Kidney capillary endothelial cell (primary cell): ENCODE measurements at places on chromosomes 12 and 14.

DNA sequence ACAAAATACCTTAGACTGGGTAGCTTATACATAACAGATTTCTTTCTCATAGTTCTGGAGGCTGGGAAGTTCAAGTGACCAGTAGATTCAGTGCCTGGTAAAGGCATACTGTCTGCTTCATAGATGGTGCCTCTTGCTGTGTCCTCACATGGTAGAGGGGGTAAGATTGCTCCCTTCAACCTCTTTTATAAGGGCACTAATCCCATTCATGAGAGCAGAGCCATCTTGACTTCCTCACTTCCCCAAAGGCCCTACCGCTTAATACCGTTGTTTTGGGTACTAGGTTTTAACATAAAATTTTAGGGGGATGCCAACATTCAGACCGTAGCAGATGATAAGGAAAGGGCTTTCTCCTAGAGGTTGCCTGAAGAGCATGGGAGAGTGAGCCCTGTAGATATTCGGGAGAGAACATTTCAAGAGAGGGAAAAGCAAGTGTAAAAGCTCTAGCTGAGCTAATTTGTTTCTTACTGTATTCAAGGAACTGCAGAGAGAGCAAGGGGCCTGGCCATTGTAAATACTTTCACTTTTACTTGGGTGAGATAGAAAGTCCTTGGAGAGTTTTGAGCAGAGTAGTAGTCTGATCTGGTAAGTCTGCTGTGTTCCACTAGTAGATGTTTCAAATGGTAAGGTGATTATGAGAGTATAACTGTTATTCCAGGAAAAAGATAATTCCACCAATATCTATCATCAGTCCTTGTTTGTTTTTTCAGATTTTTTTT is 27.3 kb downstream of the FRS2 start:
- no peak for DNase-seq

GRCh38 chr12:63941166-63941800 is 96.8 kb downstream of the SRGAP1 start:
- DNase-seq: no peak

DNA sequence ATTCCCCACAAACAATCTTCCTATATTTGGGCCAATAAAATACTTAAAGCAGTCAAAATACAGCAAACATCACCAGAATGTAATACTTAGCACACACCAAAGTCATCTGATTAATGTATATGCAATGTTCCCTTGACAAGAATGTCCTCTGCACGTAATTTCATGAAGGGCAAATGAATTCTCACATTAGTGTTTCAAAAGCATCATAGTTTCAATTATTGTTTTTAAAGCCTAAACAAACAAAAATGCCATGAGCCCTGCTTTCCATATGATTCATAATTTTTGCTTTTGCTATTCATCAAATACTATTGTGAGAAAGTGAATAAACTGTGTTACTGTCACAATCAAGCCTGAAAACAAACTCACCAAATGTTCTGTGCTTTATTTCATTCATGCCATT is 156.0 kb downstream of the EPS8 start:
- no peak for DNase-seq

GRCh38 chr14:37708481-37708880 is 113.1 kb downstream of the TTC6 start:
- no peak for DNase-seq

GRCh38 chr12:122043476-122043875 is 21.8 kb downstream of the BCL7A start:
- no peak for DNase-seq

GRCh38 chr12:109446869-109447268 is 30.2 kb downstream of the KCTD10 start:
- DNase-seq: no peak

DNA sequence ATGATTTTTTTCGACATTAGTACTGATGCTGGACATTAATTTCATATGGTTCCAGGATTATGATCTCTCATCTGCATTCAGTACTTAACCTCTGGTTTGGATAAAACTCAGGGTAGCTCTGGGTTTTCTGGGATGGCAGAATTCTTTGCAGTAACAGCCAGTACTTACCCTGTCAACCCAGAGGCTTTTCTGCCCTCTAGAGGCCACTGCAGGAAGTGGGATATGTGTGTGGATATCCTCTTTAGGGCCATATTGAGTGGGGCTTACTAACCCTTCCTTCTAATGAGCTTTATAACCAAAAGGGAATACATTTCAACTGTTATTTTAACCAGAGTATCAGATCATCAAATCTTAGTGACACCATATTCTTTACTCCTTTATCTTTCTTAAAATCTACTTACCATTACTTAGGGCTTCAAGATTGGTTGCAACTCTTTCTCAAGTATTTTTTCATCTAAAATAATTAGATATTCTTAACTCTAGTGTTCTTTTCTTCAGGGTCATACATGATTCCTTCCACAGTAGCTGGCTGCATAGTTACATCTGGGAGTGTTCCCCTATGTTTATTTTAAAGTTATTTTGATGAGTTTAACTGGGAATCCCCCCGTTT is 488.0 kb upstream of the STXBP6 start:
- no peak for DNase-seq

DNA sequence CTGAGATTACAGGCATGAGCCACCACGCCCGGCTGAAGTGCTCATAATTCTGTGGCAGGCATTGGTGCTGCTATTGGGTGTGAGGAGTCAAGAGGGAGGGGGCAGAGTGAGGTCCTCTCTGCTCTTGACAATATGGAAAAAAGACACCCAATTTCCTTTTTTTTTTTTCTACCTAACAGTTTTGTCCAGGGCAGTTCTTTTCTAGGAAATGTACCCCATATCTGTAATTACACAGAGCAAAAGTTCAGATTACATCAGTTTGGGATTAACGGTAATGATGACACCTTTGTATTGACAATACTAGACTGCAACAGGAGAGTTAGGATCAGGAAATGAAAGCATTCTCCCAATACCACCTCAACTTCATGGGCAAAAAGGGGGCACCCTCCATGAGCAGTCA is 36.3 kb downstream of the IGF1 start:
- no peak for DNase-seq

DNA sequence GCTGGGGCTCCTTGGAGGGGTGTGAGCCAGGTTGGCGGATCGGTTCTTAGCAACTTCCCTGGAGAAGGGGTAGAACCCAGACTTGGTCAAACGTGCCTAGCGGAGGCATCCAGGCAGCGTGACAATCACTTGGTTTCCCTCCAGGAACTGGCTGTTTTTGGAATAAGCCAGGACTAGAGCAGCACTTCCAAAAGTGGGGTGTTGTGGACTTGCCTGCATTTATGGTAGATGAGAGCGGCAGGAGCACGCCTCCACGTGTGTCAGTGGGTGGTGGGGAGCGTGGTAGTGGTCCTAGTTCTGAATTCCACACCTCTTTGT is 2.8 kb downstream of the PRMT8 start:
- DNase-seq: no peak

GRCh38 chr12:93360688-93361087 is 17.0 kb upstream of the NUDT4 start:
- DNase-seq: no peak

DNA sequence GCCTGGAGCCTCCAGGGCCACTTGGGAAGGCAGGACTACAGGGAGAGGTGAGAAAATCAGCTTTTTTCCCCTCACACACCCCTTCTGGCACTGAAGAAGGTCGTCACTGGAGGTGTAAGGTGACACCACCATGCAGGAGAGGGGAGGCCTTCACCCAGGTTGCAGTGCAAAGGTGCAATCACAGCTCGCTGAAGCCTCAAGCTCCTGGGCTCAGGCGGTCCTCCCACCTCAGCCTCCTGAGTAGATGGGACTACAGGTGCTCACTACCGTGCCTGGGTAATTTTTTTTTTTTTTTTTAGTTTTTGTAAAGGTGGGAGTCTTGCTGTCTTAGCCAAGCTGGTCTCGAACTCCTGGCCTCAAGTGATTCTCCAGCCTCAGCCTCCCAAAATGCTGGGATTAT is 93.6 kb downstream of the TNFAIP2 start:
- DNase-seq: no peak

DNA sequence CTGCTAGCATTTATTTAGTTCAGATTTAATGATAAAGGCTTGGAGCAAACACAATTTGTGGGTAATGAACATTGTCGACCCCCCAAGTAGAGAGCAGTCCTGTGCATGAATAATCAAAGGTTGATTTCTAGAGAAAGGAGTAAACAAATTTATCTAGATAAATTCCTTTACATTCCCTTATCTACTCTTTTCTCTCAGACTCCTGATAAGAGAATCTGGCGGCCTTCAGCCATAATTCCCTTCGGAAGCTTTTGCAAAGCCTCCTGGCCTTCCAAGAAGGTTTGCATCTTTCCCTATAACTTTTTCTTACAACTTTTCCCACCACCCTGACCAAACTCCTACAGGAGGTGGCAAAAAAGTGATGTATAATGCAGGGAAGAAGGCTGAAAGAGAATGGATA is 42.1 kb downstream of the TMTC3 start:
- DNase-seq: no peak

DNA sequence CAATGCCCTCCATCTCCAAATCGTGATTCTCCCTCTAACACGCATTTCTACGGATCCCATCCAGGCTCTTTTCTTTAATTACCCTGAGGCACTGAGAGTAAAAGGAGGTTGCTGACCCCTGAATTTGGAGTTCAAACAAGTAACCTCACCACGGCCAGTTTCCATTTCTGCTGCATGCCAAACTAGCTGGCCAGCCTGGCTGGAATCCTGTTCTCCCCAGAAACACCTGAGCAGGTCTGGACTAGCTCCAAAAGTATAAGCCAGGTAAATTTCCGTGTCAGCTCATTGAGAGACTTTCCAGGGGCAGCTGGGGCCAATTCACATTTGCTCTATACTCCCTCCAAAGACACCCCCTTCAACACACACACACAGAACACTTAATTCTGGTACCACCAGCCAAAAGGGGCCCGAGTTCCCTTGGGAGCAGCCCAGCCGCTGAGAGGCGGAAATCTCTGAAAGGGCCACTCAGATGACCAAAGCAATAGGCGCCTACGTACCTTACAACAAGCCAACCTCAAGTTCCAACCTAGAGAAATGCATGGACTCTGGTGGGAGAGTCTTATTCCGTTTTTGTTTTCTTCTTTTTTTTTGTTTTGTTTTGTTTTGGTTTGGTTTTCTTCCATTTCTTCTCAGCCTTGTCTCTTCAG is 131.4 kb downstream of the NDUFA12 start:
- DNase-seq: no peak

DNA sequence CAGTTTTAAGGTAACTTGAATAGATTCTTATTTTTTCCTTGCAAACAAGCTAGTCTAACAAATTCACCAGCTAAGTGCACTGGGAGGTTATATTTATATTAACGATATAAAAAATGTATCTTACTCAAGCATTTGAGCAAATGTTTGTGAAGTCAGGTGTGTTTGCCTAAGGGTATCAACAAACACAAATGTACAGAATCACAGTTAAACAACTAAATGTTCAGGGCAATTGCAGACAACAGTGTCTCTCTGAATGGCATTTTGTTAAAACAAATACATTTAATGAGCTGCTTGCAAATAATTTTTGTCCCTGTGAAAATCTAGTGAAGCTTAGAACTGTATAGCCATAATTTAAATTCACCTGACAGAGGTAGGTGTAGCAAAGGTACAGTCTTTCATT is 28.2 kb upstream of the FLRT2 start:
- no peak for DNase-seq

DNA sequence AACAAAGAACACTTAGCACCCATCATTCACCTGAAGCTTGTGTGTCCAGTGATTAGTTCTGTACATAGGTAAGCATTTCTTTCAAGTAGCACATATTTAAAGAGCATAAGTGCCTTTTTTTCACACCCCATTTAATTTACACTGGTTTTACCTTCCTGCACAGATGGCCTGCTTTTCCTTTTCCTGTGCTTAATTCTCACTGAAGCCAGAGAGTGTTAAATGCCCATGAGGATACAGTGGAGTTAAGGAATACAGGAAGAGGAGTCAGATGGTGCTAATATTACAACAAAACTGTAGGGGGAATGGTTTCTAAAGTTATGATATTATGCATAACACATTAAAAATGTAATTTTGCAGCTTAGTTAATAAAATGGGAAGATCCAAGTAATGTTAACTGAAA is 31.0 kb upstream of the SLC38A1 start:
- no peak for DNase-seq

GRCh38 chr12:42935756-42936155 is 346.2 kb upstream of the PRICKLE1 start:
- DNase-seq: no peak

DNA sequence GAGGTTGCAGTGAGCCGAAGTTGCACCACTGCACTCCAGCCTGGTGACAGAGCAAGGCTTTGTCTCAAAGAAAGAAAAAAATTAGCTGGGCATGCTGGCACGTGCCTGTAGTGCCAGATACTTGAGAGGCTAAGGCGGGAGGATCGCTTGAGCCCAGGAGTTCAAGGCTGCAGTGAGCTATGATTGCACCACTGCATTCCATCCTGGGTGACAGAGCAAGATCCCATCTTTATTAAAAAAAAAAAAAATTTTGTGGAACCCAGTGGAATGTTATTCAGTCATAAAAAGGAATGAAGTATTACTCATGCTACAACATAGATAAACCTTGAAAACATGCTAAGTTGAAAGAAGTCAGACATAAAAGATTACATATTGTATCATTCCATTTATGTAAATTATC is 8.3 kb upstream of the ERBB3 start:
- no peak for DNase-seq

- DNase-seq: no peak
Measured at GRCh38 chr12:5768581-5769196, 176.4 kb downstream of the ANO2 start.

DNA sequence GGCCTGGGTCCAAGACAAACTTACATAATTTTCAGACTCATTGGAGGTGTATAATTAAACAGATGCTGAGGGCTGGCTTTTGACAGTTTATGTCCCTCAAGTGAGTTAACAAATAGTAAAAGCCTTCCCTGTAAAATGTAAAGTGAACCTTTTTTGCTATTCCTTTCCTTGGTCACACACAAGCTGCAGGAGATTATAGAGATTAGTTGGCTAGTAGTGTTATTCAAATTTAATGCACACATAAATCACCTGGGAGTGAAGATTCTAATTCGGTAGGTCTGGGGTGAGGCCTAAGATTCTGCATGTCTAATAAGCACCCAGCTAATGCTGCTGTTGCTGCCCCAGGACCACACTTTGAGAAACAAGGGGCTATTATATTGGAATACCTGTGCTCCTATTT is 206.2 kb upstream of the SSTR1 start:
- DNase-seq: no peak

DNA sequence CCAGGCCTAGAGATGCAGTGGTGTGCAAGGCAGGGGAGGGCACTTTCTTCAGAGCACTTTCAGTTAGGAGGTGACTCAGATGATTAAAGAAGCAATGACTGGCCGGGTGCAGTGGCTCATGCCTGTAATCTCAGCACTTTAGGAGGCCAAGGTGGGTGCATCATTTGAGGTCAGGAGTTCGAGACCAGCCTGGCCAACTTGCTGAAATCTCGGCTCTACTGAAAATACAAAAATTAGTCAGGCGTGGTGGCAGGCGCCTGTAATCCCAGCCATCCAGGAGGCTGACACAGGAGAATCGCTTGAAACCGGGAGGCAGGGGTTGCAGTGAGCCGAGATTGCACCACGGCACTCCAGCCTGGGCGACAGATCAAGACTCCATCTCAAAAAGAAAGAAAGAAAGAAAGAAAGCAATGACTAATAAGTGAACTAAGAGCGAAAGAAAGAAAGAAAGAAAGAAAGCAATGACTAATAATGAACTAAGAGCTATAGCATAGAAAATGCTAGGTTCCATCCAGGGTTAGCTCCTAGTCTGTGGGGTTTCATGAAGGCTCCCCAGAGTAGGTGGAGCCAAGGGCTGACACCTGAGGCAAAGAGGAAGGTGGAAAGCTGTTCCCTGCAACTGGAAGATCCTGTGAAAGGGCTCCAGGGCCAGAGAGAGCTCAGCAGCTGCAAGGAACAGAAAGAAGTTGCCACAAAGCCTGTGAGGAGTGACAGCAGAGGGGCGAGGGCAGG is 334.5 kb downstream of the CACNA1C start:
- DNase-seq: no peak
